ENCODE measurements at places on chromosomes 12 and 14.

GRCh38 chr12:124506145-124506831 is 61.1 kb downstream of the NCOR2 start:
- peak; percentile 96 for DNase-seq

GRCh38 chr12:122946690-122947341 is 19.4 kb downstream of the ABCB9 start:
- DNase-seq, result no peak

GRCh38 chr14:26835979-26836570 is 238.2 kb upstream of the NOVA1 start:
- no peak for DNase-seq

DNA sequence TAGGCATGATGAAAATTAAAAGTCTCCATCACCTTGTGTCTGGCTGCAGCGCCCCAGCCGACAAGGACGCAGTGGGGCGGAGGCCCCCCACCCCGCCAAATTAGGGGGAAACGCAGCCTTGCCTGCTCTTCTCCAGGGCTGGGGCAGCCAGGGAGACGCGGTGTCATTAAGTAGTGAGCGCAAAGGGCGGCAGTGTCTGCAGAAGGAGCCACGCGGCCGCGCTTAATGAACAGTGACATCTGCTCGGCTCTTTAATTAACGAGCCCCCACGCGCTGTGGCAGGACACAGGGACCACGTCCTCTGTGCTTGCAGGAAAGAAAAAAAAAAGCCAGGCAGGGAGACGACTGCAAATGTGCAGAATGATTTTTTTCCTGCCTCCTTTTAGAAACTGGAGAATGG is 93.4 kb upstream of the NCOR2 start:
- DNase-seq, result peak; percentile 93

DNA sequence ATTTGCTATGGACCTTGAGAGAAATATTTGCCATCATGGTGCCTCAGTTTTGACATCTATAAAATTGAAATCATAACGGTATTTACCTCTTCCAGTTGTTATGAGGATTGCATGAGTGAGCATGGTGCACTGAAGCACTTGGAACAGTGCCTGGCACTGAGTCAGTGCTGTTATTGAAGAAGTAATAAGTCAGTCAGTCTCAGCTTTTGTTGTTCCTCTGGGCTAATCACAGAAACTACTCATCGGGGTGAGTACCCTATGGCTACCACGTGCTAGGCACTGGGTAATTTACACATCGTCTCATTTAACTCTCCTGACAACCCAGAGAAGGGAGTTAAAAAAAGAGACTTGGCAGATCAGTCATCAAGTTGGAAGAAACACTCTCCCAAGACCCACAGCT is 159.5 kb upstream of the NRXN3 start:
- no peak for DNase-seq

GRCh38 chr14:64702493-64703394 is 1.5 kb upstream of the PLEKHG3 start:
- peak; percentile 86 for DNase-seq

DNA sequence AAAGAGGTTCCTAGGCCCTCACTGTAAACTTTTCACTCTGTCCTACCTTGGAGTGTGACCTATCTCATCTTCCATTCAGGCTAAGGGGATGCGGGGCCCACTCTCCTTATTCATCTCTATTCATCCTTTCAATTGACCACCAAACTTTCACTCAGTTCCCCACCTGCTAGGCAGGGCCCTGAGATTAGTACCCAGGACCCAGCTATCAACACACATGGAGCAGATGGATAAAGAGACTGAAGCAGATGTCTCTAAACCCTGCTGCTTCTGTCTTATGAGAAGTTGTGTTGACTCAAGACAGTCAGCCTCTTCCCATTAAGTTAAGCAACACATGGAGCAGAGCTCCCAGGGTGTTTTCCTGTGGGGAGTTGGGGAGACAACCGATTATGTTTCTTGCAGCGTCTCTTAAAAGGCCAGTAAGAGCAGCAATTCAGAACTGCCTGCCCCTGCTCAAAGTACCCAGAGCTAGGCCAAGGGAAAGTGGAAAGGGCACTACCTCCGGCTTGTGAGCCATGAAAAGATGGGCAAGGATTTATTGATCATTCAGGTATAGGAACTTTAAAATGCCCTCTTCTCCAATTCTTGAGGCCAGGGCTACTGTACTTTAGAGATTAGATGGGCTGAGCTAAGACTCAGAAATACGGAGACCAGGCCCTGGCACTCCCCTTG is 10.7 kb downstream of the KRT76 start:
- DNase-seq, result peak; percentile 49

All from NCI-H2171 treated with DMSO at 0.1 percent for 48 hours (cell line).